Stimulated activated CD8-positive, alpha-beta memory T cell treated with anti-CD3 and anti-CD28 coated beads, Interleukin-2, amount 100 ng/mL, for 1 hour (primary cell): ENCODE measurements at places on chromosomes 16 and 17.
A peak's percentile ranks its signal among the peaks of the same experiment; 100 is the strongest.

GRCh38 chr16:67396159-67397035, 3.1 kb upstream of the TPPP3 start:
- DNase-seq: no peak

GRCh38 chr16:24347556-24347955, 91.4 kb downstream of the CACNG3 start:
- DNase-seq: no peak

- DNase-seq: no peak
These were observed 12.1 kb downstream of the ZZEF1 start for GRCh38 chr17:4130715-4131114.

DNA sequence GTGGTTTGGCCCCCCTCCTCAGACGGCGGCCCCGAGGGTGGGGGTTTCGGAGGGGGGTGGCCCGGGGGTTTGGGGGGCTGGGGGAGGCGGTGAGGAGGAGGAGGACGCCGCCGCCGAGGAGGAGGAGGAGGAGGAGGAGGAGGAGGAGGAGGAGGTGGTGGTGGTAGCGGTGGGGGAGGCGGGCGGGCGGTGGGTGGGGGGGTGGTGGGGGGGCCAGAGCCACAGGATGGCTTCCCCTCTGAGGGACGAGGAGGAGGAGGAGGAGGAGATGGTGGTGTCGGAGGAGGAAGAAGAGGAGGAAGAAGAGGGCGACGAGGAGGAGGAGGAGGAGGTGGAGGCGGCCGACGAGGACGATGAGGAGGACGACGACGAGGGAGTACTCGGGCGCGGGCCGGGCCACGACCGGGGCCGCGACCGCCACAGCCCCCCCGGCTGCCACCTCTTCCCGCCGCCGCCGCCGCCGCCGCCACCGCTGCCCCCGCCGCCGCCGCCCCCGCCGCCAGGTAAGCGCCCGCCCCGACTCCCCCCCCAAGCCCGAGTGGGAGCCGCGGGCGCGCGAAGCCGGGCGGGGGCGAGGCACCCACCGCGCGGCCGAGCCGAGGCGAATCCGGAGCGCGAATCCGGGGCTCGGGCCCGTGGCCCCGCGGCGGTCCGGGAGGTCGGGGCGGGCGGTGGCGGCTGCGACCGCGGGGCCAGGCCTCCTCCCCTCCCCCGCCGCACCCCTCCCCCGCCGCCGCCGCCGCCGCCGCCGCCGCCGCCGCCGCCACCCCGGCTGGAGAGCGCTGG, 3.8 kb upstream of the CHD3 start:
- peak; percentile 33 for DNase-seq

DNA sequence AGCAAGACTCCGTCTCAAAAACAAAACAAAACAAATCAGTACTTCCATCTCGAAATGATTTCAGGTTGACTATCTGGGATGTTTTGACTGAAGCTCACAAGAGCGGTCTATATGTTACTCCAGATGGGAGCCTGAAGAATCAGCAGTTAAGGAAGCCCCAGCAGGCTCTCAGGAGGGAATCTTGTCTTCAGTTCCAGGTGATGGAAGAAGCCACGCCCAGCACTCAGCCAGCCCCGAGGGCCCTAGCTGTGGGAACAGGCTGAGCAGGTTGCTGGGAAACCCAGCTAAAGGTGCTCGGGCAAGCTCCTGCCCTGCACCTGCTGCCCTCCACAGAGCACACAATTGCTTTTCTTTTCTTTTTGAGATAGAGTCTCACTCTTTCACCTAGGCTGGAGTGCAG, 32.4 kb downstream of the WIPI1 start:
- no peak for DNase-seq

- no peak for DNase-seq
These were observed 75.0 kb downstream of the RPTOR start for GRCh38 chr17:80619535-80620235.

- no peak for DNase-seq
These were observed 1.3 kb downstream of the KCTD2 start for GRCh38 chr17:75048249-75048878.

DNA sequence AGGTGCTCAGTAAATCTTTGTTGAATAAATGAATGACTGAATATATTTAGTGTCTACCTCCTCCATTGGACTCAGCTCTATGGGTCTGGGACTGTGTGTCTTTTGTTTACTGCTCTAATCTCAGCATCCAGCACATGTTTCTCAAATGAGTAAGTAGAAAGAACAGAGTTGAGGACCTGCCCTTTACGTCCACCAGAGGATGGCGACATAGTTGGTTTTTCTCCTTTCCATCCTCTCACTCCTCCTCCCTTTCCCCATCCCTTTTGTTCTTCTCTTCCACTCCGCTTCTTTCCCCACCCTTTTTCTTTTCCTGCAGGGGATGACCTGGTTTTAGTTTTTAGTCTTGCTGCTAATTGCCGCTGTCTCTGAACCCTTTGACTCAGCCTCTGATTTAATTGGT, 12.1 kb upstream of the CHP2 start:
- no peak for DNase-seq

- no peak for DNase-seq
These were observed 14.5 kb upstream of the KRT222 start for GRCh38 chr17:40679523-40679907.

DNA sequence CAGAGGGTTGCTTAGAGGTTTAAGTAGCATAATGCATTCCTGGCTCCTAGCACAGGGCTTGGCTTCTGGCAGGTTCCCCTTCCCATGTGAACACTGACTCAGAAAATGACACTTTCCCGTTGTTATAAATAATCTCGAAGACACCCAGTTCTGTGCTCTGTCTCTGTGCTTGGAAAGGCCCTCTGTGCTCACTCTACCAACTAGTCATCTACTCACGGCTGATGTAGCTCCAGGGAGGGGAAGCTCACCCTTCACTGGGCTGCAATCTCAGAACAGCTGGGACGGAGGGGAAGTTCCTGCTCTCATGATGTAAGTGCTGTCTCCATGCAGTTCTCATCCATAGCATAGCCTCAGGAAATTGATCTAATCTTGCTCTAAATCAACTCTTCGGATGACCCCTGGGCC, 230.5 kb upstream of the ASIC2 start:
- no peak for DNase-seq

- no peak for DNase-seq
These were observed 477.5 kb downstream of the WWOX start for GRCh38 chr16:78576941-78577340.

DNA sequence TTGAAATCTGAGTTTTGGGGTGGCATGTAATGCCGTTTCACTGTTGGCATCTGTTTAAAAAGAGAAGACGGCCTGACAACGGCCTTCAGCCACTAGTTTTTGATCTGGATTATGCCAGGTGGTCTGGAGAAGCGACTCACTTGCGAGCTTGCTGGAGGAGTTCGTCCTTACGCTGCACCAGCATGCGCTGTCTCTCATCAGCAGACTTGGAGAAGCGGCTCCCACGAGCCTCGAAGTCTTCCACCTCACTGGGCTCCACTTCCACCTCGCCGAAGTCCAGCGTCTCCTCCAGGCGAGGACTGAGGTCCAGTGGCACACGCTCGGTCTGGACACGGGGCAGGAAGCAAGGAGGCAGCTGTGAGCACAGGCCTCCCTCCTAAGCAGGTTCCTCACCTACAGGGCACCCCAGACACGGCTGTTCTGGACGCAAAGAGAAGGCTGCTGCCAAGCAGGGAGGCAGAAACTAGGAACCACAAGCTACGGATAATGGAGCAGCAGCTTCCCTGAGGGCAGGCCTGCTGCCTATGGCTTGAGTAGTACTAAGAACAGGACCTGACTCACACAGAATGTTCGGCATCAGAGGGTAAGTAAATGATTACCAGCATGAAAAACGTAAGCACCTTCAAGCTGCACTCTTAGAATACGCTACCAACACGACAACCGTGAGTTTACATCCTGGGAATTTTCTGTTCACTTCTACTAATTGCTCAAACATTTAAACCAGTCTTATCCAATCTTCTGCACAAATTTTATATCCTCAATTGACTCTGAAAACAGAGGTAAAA, 61.4 kb downstream of the AMFR start:
- DNase-seq: no peak

GRCh38 chr16:70377782-70378181, 31.1 kb downstream of the DDX19A start:
- DNase-seq: no peak

DNA sequence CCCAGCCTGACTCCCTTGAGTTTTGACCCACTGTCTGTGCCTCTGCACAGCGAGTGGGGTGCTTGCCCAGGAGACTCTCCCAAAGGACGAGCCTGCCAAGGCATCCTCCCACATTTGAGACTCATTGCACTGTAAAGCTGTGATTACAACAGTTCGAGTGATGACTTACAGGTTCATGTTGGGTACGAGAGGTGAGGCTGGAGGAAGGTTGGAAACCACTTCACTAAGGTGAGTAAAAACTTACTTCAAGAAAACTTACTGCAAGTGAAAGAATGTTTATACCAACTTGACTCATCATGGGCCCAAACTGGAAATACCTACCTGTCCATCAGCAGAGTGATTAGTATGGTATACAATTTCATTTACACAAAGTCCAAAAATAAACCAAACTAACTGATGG, 360.1 kb upstream of the CDH11 start:
- DNase-seq: no peak

DNA sequence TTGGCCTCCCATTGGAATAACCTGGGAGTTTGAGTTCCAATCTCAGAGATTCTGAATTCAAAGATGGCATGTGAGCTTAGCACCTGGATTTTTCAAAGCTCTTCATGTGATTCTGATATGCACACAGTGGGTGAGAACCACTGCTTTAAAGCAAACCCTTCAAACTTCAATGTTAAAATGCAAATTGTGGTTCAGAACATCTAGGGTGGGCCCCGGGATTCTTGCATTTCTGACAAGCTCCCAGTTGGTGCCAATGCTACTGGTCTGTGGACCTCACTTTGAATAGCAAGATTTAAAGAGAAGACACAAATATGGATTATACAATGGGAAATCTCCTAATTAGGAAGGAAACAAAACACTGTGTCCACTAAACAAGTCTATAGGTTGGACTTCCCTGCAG, 43.8 kb upstream of the GPRC5B start:
- no peak for DNase-seq

DNA sequence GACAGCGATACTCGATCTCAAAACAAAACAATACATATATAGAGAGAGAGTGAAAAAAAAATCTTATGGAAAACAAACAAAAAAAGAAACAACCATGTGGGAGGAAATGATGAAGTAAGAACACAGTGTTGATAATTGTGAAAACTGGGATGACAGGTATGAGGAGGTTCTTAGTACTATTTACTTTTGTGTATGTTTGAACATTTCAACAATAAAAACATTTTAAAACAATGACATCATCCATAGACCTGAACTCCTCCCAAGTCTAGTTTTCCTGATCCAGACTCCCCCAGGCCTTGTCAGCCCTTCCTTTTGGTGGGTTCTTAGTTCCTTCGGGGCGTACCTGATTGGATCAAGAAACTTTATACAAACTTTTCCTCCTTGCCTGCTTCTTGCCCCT, 51.7 kb downstream of the CCDC42 start:
- no peak for DNase-seq

DNA sequence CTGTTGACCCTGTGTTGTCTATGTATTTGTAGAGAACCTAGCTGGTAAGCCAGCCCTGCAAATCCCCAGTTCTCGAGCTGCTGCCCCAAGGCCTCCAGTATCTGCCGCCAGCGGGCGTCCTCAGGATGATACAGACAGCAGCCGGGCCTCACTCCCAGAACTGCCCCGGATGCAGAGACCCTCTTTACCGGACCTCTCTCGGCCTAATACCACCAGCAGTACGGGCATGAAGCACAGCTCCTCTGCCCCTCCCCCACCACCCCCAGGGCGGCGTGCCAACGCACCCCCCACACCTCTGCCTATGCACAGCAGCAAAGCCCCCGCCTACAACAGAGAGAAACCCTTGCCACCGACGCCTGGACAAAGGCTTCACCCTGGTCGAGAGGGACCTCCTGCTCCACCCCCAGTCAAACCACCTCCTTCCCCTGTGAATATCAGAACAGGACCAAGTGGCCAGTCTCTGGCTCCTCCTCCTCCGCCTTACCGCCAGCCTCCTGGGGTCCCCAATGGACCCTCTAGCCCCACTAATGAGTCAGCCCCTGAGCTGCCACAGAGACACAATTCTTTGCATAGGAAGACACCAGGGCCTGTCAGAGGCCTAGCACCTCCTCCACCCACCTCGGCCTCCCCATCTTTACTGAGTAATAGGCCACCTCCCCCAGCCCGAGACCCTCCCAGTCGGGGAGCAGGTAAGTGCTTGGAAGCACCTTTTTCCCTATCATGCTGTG, 23.1 kb upstream of the CDC6 start:
- DNase-seq: no peak

GRCh38 chr17:68433911-68434508, 23.3 kb downstream of the WIPI1 start:
- no peak for DNase-seq
